NCI-H2107 (cell line): ENCODE measurements at places on chromosomes 1 and 21.

DNA sequence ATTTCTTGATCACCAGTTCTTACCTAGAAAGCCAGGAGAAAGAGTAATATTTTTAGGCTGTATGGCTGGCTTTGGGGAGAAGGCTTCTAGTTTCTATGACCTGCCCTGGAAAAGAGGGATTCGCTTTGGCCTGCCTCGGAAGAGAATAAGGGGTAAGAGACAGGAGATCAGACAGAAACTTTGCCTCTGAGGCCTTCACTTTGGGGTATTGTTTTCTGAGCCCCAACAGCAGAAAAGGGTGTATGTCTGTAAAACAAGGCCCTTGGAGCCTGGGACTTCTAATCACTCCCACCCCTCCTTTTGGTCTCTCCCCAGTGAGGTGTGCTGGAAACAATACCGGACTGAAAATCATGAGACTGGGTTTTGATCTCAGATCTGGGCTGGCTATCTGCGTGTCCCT lies 5.1 kb downstream of the SLC45A3 start:
- DNase-seq = no peak

GRCh38 chr21:32209580-32209979 lies 69.3 kb downstream of the MIS18A start:
- DNase-seq = no peak

DNA sequence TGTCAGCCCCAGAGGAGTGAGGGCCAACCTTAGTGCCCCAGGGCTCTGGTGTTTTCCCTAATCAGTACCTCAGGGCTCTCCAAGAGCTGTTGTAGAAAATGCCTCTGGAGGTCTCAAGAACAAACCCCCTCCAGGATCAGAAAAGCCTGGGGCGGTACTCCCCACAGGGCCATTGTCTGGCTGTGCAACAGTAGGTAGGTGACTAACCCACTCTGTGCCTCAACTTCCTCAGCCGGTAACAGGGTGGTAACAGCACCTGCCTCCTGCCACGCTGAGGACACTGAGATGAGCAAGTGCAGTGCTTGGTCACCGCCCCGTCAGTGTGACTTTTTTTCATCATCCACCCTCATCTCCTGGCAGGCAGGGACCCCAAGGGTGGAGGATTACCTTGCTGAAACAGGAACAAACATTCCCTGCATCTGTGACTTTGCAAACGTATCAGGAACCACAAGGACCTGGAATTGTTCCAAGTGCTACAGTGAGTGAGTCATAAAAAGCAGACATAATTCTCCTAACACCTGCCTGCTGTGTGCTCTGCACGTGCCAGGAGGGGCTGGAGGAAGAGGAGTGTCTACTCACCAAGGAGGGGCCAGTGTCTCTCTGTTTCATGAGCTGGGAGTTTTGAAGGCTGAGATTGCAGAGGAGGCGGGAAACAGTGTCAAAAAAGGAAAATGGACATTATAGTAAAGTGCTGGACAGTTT lies 440.8 kb downstream of the NPHP4 start:
- DNase-seq = no peak

- no peak for DNase-seq
Measured at GRCh38 chr1:161207173-161207572, 5.0 kb downstream of the NDUFS2 start.

- DNase-seq = no peak
Measured at GRCh38 chr1:185808631-185809030, 74.4 kb downstream of the HMCN1 start.

- DNase-seq = no peak
Measured at GRCh38 chr1:151157067-151157531, 650 bp downstream of the TNFAIP8L2 start.

DNA sequence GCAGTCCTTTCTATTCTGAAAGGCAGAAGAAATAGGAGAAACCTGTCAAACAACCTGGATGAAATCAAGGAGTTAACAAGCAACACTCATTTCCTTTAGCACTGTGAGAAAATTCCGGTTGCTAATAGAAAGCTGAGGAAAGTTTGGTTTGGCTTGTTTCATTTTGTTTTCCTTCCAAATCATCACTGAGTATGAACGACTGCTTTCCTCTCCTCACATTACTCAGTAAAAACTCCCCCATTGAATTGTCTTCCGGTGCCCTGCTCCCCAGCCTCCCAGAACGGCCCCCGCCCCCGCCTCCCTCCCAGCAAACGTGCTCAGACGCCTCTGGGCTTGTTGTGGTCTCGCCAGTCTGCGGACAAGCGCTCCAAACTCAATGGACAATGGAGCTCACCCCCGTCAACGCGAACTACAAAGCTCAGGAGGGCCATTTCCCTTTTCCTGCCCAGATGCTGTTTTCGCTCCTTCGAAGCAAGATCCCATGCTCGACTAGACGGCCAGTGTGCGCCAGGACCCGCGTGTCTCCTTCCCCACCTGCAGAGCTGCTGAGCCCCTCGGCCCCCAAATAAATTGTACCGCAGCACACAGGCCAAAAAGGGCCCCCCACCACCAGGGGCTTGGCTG lies 747 bp downstream of the STX6 start:
- DNase-seq = no peak

GRCh38 chr1:200903793-200904192 lies 9.1 kb downstream of the INAVA start:
- DNase-seq = no peak

- DNase-seq = peak; percentile 50
Measured at GRCh38 chr1:145960468-145961108, 2.8 kb upstream of the LIX1L start.

GRCh38 chr1:3053986-3054385 lies 15.0 kb upstream of the PRDM16 start:
- DNase-seq = no peak

DNA sequence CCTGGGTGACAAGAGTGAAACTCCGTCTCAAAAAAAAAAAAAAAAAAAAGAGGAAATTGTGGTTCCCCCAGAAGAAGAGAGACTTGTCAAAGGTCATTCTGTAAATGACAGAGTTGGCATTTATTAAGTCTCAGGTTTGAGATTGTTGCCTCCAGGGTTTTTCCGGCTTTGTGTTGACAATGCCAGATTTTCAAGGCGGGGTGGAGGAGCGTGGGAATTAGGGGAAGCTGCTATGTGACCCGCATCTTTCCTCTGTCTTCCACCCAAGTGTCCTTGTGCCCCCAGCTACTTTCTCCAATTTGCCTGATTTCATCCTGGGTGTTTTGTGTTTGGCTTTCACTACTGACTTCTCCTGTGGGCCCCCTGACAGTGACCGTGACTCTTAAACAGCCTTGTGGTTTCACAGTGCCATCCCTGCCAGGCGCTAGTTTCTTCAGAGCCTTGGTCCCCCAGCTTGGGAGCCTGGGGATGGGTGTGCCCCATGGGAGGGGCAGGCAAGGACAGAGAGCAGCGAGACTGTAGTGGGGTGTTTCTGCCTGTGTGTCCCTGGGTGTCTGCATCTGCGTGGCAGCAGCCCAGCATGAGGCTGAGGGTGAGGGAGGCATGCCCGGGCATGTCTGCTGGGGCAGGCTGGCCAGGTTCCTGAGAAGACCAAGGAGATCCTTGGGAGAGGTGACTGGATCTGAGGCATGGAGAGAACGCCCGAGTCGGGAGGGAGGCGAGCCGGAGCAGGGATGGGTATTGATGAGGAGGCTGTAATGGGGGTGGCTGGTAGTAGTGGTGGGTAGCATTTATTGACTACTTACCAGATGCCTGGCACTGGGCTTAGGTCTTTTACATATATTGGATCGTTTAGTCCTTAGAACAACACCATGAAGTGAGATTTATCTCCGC lies 46.3 kb downstream of the IER5 start:
- DNase-seq = no peak

GRCh38 chr1:99170516-99170915 lies 93.8 kb upstream of the PLPPR4 start:
- no peak for DNase-seq

- no peak for DNase-seq
Measured at GRCh38 chr1:167094690-167095089, 815 bp downstream of the STYXL2 start.

- no peak for DNase-seq
Measured at GRCh38 chr1:215780641-215781040, 213.5 kb downstream of the KCTD3 start.

- DNase-seq = no peak
Measured at GRCh38 chr1:180786624-180787023, 126.1 kb upstream of the KIAA1614 start.

DNA sequence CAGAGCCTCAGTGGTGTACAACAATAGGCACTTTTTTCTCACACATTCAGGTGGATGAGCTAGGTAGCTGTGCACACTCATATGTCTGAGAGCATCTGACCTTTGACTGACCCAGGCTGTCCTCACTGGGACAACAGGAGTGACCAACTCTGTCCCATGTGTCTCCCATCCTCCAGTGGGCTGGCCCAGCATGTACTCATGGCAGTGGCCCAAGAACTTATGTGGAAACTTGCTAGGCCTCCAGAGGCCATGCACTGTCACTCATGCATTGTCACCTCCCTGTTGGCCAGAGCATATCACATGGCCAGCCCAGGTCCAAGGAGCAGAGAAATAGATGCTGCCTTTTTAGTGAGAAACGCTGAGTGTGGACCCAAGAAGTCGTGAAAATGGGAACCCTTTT lies 158.8 kb downstream of the IGSF21 start:
- no peak for DNase-seq

- DNase-seq = no peak
Measured at GRCh38 chr1:235045034-235045690, 83.5 kb downstream of the TOMM20 start.

DNA sequence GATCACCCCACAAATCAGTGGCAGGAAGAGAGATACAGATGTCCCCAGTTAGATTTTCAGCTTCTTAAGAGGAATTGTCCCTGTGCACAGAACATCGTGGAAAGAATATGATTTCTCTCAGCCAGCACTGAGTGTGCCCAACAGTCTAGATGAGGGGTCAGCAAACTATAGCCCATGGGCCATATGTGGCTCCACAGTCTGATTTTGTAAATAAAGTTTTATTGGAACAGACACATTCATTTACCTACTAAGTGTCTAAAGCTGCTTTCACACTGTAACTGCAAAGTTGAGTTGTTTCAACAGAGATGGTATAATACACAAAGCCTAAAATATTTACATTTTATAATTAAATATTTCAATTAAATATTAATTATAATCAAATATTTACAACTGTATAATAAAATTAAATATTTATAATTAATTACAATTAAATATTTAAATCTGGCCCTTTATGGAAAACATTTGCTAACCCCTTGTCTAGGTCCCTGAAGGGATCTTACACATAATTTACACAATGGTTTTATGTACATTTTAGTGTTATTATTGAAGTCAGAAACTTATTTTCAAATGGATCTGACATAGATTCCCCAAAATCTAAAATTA lies 407.6 kb downstream of the PTPRU start:
- no peak for DNase-seq

DNA sequence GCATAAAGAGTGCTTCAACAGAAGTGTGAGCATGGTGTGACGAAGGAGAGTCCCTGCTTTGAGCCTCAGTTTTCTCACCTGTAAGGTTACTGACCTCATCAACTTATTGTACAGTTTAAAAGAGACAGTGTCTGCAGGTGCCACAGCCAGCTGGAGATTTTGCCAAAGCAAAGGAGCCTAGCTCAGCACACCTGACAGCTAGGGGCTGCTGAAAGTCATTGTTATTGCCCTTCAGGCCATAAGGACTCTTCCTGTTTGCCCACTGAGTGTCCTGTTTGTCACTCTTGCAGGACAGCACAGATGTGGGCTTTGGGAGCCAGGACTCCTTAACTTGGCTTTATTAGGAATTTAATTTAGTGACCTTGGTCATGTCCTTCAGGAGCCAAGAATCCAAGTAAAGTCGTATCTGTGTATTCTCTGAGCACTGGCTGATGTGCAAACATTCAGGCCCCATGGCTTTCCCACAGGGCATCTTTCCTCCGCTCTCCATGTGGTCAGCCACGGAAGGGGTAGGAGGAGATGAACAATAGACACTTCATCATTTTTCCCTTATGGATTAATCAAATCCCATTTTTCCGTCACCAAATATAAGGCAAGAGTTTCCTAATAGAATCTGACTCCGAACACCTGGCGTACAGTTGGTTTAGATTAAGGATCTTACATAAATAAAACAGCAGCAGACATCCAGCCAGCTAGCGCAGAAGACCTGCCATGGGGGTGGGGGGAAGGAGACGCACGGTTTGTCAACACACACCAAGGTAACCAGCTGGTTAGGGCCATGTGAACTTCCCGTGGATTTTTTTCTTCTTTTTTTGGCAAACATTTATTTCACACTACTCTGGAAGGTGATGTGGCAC lies 43.1 kb upstream of the KANK4 start:
- DNase-seq = no peak

DNA sequence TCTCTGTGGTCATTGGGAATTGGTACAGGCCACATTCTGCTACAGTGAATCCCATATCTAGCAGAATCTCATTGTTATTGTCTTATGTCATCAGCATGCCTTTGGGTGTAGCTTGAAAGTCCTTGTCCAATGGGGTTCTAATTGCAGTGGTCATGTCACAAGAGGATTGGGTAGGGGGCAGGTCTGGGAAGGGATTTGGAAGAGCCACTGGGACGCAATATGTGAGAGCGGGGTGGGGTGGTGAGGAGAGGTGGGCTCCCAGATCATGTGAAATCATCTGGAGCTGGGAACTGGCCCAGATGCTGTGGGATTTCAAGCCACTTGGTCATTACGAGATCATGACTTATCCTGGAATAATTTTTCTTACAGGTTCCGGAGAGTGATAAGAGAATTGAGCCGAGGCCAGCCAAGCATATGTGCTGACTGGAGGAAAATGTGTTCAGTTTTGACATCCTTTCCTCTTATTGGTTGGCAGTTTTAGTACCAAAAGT lies 16.3 kb downstream of the CNIH3 start:
- DNase-seq = no peak

GRCh38 chr1:231419147-231419546 lies 2.9 kb downstream of the EGLN1 start:
- DNase-seq = no peak

- DNase-seq = no peak
Measured at GRCh38 chr21:42198929-42199867, 19.7 kb upstream of the ABCG1 start.

DNA sequence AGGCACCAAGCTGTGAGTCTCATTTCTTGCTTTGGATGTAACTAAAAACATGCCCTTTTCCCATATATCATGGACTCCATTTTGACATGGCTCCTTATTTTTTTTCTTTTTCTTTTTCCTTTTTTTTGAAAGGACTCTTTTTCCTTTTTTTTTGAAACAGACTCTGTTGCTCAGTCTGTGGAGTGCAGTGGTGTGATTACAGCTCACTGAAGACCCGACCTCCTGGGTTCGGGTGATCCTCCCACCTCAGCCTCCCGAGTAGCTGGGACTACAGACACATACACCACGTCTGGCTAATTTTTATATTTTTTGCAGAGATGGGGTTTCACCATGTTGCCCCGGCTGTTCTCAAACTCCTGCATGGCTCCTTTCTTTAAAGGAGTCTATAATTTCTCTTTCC lies 10.4 kb upstream of the SYCP1 start:
- DNase-seq = no peak

GRCh38 chr1:23897083-23897482 lies 16.1 kb downstream of the CNR2 start:
- DNase-seq = no peak

- DNase-seq = peak; percentile 35
Measured at GRCh38 chr1:46549697-46550681, 1.5 kb downstream of the KNCN start.
